ENCODE measurements at places on chromosomes 1 and 21.

- no peak for DNase-seq
Observed at GRCh38 chr1:183167676-183168075, 18.4 kb upstream of the LAMC2 start.

DNA sequence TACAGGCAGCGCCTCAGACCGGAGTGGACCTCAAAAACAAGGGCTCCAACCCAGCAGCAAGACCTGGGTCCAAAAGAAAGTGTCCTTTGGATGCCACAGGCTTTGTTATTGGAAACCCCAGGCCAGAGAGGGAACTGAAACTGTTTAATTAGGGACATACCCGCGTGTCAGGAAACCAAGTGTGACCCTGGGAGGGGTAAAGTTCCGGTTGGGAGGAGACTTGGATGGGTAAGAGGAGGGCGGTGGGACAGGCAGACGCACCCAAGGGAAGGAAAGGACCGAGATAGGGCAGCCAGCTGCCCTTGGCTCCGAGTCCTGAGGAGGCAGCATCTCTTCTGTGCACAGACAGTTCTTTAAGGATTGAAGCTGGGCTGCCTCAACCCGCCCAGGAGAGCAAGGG lies 71.4 kb downstream of the CDC7 start:
- DNase-seq = peak; percentile 71

GRCh38 chr1:82517586-82517985 lies 716.9 kb downstream of the ADGRL2 start:
- no peak for DNase-seq

GRCh38 chr1:11320153-11320936 lies 47.3 kb downstream of the UBIAD1 start:
- peak; percentile 7 for DNase-seq

DNA sequence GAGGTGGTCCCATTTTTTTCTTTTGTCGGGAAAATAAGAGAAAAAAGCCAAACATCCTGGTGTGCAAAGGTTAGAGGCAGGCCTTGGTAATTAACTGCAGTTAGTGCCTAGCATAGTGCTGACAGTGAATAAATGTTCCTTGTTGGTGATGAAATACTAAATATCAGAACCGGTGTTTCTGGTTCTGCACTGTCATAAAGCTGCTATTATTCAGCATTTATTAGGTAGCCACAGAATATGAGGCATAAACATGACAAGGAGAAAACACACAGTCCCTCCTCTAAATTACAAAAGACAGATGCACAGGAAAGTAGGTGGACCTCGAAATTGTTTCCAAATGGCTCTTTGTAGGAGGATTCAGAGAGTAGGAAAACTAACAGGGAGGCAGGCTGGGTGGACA lies 122.0 kb upstream of the ADGRL2 start:
- DNase-seq = no peak

DNA sequence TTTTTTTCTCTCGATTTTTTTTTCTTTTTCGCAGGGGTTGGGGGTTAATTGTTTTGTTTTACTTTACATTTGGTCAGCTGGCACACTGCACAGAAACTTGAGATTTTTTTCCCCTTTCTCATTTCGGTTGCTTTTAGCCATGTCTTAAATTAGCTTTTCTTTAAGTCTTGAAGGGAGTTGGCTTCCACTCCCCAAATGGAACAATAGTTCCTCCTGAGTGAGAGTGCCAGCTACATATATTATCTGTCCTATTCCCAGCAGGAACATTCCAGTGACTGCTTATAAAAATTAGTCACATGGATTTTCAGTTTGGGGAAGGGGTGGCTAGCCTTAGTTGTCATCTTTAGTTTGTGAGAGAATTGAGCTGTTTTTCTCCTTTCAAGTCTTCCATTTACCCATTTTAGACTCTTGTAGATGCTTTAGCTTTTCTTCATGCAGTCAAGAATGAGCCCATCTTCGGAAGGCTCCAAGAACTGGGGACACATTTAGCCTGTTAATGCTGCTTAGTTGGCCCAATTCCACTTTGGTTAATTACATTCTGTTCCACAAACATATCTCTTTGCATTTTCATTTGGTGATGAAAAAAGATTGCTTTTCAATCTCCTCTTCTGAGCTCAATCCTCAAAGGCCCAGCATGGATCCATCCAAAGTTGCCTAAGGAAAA lies 510.1 kb upstream of the CXADR start:
- DNase-seq = no peak

DNA sequence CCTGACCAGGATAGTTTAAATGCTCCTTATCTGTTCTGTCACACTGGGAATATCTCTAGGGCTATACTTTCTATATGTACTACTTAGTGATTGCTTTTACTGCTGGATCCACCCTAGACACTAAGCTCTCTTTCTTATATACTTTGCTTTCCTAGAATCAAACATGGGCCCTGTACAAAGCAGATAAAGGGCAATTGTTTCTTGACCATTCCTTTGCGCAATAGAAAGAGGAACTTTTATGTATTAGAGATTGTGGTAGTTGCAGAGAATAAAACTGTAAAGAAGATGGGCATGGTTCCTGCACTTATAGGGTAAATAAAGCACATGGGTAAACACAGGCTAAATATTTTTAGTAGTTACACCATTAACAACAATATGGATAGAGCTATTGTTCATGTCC lies 58.8 kb downstream of the ATP6V1G3 start:
- DNase-seq = no peak

DNA sequence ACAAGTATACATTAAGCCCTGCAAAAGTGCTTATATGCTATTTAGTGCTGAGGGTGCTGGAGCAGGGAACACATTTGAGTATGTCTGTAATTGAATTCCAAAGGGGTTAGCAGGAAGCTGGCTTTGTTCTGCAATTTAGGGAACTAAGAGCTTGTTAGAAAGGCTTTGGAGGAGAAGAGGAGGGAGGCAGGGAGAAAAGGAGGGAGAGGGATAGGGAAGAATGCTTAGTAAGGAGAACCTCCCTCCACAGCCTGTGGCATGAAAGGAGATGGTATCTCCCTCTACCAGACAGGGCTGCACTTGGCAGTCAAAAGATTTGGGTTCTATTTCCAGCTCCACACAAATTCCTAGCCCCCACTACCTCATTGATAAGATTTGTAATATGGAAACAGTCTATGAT lies 217.8 kb downstream of the DAB1 start:
- DNase-seq = no peak

GRCh38 chr1:4796161-4797015 lies 142.0 kb downstream of the AJAP1 start:
- no peak for DNase-seq

DNA sequence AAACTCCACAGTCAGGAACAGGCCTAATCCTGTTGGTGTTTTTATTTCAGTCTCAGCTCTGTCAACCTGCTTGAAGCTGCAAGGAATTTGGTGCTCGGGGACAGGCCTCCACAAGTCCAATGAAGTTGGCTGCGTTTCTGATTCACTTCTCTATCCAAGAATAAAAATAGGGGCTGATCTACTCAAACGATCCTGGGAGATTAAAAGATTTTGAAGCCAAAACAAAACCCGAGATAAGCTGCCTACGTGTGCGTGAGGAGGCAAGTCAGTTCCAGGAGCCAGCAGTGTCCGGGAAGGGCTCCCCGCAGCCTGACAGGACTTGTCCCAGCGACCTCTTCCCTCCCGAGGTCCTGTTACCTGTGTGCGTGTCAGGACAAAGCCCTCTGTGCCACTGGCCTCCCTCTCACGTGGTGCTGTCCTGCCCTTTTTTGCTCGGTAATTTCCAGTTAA lies 98.0 kb downstream of the ETS2 start:
- DNase-seq = no peak

DNA sequence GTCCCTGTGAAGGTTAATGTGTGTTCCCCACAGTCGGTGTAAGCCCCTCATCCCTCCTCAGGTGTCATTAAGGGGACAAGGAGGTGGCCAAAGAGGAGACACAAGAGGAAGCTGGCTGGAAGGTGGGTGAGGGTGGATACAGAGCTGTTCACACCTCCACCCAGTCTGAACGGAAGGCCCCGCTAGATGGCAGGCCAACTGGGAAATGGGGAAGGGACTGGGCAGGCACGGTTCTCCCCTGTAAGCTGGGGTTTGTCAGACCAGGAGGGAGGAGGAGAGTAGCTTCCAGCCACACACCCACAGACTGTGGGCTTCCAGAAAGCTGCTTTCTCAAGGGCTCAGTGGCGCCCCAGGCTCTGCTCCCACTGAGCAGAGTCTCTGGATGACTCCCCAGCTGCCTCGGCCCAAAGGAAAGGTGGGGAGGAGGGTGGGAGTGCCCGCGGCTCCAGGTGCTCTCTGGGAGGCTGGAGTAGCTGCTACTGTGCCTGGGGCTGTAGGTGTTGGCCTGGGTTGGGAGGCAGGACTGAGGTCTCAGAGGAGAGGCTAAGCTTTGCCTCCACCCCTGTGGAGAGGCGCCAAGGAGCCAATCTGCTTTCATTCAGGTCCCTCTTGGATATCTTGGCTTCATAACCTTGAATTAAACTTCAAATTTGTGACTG lies 41.2 kb downstream of the PCP4 start:
- DNase-seq = no peak

DNA sequence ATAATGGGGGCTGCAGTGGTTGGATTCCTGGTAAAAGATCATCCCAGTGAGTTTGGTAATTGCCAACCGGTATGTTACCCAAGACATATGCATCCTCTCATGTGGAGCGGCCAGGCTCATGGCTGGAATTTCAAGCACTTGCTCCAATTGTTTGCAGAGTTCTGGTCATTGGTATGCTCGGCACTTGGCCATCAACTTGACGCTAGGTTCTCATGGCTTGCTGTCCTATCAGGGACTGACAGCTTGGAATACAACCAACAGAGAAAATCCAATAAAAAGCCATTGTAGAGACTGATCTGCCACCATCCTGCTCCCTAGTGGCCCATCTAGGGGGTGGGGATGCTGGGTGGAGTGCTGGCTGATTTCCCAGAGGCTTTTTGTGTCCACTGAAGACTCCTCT lies 120.9 kb downstream of the EDEM3 start:
- DNase-seq = no peak

DNA sequence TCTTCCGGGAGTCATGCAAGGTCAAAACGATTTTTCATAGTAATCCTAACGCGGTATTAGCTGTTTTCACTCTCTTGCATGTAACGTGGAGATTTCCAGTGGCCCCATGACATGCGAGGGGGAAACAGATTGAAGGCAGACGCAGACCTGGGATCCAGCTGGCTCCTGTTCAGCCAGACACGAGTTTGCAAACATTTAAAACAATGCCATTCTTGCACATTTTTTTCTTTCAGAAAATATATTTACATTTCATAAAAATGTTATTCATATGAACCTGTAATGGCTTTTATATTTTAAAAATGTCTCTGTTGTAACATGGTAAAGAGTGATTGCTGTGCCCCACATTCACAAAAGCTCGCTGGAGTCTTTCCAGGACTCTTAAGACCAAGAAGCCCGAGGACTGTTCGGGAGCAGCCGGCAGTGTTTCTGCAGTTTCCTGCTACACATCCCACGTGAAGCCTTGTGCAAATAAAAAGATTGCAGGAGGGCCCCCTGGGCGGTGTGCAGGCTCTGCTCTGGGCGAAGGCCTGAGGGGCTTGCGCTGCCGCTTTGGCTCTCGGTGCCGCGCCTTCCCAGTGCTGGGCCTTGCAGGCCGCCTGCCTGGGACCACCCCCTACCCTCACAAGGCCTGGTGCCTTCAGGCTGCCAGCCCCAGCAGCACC lies 184.9 kb downstream of the DYRK1A start:
- DNase-seq = no peak

DNA sequence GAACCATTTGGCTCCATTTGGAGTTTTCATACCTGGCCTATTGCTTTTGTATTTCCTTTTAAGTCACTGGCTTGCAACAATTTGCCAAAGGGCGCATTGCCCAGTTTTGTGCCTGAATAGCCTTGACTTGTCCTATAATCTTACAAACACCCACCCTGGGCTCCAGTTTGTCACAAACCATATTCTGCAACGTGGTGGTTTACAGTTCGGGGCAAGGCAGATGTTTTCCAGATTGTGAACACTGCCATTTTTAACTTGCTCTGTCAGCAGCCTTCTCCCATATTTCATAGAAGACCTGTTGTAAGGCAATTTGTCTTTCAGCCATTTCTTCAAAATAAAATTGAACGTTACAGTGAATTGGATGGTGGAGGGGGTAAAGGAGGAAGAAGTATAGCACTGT lies 53.2 kb upstream of the UBE2U start:
- no peak for DNase-seq

GRCh38 chr1:25033828-25034705 lies 104.0 kb upstream of the RUNX3 start:
- peak; percentile 89 for DNase-seq

GRCh38 chr1:75159154-75159553 lies 25.0 kb downstream of the LHX8 start:
- no peak for DNase-seq

DNA sequence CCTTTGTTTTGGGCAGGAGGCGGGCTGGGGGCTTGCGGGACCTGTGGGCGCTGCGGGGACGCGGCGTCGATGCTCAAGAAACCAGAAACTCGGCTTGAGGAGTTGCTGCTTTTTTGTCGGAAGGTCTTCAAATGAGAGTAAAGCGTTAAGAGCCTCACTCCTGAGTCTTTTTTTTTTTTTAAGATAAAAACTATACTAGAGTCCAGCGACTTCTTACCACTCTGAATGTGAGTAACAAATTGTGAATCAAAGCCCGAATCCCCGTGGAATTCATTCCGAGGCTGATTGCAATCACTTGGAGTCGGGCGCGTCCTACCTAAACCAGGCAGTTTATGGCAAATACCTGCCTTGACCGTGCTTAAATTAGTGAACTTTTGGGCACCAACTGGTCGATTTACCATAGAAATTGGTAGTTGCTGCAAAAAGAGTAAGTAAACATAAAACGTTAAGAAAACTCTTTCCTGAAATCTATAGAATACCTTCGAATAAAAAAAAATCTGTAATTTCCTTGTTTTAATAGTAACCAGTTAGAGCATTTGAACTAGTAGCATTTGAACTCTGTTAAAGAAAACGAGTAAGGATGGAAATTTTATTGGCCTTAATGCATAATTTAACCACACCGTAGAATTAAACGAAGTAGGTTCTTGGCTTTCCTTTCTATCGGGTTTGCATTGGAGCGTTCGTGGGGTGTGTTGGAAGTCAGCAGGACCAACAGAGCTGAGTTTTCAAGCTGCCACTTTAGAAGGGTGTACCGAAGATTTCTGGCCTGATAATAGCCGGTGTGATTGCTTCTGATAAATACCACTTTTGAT lies 769 bp downstream of the GPSM2 start:
- no peak for DNase-seq

- DNase-seq = peak; percentile 77
Observed at GRCh38 chr1:154478639-154479038, 23.4 kb upstream of the TDRD10 start.

Data from suppressor macrophage treated with lipopolysaccharide for 4 hours (primary cell).